ENCODE measurements at places on chromosomes 1 and 21.

DNA sequence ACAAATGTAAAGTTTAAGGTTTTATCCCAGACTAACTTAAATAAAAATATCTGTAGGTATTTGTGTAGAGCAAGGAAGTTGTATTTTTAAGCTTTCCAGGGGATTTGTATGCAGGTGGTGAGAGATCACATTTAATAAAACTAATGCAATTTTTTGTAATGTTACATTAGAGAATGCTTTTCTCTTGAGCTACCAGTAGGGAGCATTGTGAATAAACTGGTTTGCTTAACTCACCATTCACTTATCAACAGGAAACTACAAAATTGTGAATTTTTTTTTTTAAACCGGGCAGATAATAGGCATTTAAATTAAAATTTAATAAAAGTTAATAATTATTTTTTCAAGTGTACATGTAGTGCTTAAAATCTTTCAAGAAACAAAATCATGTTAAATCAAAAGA, 78.6 kb downstream of the IVNS1ABP start:
- no peak for DNase-seq

- no peak for DNase-seq
Observed at GRCh38 chr1:215079456-215079855, 3.1 kb upstream of the KCNK2 start.

GRCh38 chr1:230149751-230150584, 82.9 kb downstream of the GALNT2 start:
- DNase-seq: no peak

DNA sequence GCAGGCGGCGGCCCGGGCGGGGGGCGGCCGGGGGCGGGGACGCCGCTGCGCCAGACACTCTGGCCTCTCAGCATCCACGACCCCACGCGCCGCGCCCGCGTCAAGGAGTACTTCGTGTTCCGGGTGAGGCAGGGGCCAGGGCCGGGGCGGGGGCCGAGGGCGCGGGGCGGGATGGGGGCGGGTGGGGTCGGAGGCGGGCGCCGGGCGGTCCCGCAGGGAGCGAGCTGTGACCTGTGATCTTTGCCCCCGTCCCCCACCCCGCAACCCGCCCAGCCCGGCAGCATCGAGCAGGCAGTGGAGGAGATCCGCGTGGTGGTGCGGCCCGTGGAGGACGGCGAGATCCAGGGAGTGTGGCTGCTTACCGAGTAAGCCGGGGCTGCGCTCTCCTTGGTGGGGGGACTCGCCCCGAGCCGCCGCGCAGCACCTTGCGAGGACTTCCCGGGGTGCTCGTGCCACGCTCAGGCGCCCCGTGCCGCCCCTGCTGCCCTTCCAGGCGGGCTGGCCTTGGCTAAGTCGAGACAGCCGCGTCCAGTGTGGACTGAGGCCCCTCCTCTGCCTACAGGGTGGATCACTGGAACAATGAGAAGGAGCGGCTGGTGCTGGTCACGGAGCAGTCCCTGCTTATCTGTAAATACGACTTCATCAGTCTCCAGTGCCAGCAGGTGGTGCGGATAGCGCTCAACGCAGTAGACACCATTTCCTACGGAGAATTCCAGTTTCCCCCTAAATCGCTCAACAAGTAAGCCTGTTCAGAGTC, 514 bp downstream of the TPRG1L start:
- no peak for DNase-seq

GRCh38 chr1:205680073-205680851, at the start of gene SLC45A3:
Gene SLC45A3 (minus strand): TSS chr1:205680509. CDS start chr1:205664656, 15,853 bp downstream.
- DNase-seq: peak; percentile 8

DNA sequence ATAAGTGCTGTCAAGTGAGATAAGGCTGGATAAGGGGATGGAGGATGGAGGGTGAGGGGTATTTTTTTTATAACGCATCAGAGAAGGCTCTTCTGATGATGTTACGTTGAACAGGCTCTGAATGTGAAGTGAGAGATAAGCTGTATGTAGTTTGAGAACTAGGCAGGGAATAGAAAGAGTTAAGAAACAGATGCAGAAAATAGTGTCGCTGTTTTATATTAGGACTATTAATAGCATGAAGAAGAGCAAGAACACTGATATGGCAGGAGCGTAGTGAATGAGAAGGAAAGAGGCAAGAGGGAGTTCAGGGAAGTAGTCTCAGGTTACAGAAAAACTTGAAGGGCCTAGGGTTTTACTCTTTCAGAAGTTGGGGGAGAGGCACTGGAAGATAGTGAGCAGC, 59.8 kb downstream of the GPR88 start:
- DNase-seq: no peak

DNA sequence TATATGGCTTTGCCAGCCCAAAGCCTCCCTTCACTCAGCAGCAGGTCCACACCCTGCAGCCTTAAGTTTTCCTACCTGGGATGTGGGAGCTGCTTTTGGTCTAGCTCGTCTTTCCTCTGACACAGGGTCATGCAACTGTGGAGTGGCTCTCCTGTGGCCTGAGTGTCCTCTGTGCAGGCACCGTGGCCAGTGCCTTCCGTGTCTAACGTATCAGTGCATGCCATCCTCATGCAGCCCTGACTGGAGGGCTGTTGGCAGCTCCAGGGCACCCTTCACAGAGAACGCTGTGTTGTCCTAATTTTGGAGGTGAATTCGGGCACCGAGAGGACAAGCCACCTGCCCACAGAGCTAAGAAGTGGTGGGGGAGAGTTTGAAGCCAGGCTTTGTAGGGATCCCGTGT, 25.7 kb upstream of the C1orf174 start:
- DNase-seq: no peak

DNA sequence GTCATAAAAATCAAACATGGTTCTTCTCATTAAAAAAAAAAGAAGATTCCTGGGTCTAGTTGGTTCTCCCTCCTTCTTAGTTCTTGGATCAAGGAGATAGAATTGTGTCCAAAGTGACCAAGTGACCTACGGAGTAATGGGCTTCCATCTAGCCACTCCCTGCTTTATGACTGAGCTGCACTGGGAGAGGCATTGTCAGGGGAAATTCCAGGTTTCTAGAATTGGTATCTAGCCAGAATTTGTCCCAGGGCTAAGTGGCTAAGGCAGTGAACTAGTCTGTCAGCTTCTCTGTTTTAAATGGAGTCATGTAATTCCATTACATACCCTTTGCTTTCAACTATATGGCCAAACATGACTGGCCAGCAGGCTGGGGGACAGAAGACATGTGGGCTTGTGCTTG, 40.1 kb upstream of the ERG start:
- no peak for DNase-seq

- no peak for DNase-seq
Observed at GRCh38 chr1:51607681-51608095, 9.2 kb upstream of the OSBPL9 start.

- no peak for DNase-seq
Observed at GRCh38 chr1:201916649-201917249, 28.1 kb downstream of the SHISA4 start.

DNA sequence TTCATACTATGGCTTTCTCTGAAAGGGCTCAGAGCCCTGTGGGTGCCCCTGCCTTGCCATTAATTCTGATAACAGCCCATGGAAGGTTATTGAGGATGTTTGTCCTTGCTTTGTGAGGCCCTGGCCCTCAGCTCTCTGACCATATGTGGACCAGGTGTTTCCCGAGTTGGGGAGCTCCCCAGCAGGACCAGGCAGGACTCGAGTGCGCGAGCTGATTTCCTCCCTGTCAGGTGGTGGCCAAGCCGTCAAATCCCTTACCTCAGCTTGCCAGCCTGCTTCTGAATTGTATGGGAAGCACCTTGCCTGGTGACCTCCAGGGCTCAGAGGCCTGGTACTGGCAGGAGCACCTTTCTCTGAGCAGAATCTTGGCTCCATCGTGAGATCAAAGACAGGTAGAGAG, 17.9 kb upstream of the SDE2 start:
- DNase-seq: no peak

GRCh38 chr1:86068271-86068721, 88.3 kb downstream of the COL24A1 start:
- no peak for DNase-seq

- DNase-seq: no peak
Observed at GRCh38 chr1:22111620-22112019, 31.3 kb downstream of the WNT4 start.

GRCh38 chr1:21255284-21255942, 34.9 kb downstream of the ECE1 start:
- peak; percentile 75 for DNase-seq

- no peak for DNase-seq
Observed at GRCh38 chr1:165637427-165637826, 6.4 kb downstream of the MGST3 start.

DNA sequence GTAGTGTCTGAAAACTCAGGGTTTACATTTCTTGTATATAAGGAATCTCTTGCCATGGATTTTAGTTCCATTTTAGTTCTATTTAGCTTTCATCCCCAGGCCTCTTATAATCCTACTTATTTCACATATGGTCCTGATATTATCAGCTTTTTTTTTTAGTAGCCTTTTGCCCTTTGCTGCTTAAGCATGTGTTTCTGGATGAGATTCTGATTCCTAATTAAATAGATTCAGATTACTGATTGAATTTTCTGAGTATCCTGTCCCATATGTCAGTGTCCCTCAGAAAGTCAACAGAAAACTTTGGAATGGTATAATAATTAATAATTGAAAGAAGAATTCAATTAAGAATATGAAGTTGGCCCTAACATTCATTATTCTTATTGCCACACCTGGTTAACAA, 134.7 kb upstream of the HOOK1 start:
- DNase-seq: no peak

DNA sequence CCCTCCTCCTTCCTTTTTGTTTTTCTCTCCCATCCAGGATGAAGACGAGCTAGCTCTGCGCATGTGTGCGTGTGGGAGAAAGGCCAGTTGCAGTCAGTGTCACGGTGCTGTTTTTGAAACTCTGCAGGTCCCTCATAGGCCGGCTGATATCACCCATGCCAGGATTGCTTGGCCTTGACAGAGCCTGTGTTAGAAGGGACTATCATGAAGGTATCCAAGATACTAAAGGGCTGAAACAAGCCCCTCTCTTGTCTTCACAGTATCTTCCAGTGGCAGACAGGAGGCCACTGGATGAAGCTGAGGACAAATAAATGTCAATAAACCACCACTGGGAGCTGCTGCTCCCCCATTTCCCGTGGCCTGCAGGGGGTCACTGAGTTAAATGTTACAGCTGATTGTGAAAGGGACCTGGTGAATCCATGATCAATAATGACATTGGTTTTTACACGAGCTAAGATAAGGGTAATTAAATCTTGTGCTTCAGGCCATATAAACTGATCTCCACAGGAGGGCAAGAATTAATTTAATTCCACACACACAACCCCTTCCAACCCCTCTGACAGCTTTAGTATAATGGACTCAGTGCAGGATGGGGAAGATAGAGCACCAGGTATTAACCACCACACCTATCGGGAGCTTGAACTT, 64.6 kb upstream of the TARBP1 start:
- DNase-seq: no peak

DNA sequence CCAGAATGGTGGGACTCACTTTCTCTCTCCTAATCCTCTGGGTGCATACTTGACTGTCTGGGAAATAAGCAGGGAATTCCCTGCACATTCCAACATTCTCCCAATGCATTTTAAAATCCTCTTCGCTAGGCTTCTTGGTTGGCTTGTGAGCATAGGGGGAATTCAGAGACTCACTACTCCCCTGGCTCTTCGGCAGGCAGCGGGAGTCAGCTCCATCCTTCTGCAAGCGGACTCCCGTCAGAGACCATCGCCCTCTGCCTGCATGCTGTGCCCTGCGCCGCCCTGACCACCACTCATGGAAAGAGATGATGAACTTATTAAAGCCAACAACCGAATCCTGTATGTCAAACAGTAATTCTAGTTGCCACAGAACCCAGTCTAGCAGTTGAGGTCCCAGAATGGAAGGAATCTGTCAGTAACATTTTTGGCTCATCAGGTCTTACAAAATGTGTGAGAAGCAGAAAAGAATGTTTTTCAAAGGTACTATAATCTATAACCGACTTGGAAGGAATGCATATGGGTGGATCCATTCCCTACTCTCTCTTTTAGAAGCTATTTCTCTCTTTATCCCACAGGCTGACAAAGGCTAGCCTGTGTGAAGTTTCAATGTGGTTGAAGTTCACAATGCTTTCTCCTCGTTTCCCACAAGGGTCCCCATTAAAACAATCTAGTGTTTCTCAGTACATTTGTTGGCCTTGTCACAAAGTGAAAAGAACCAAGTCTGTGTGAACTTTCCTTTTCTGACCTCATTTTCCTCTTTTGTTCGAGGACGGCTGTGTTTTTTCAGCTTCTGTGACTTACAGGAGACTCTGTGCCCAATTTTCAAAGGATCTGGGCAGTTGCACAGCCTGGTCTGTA, 119.1 kb upstream of the ADAR start:
- DNase-seq: no peak

DNA sequence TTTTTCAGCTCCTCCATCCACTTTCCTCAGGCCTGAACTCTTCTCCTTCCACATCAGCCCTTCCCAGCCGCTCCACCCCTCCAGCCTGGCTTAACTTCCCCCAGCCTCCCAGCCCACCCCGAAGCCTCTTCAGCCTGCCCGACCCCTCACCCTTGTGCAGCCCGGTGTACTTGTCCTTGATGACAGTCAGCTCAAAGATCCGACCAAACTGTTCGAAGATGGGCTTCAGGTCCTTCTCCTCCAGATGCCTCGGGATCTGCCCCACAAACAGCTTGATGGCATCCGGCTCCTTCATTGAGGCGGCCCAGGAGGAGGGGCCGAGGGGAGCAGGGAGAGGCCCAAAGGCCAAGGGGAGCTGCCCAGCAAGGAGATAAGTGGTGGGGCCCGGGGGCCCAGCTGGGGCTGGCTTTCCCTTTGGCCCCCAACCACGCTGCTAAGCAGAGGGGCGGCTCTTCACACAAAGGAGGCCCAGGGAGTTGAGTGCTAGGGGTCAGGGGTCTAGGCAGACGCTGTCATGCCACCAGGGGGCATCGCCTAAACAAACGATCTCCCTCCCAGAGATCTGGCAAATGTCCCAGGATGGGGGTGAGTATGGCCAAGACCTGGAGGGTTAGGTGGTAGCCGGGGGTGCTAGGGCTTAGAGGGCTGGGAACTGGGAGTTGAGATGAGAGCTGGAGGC, 738 bp downstream of the CELF3 start:
- DNase-seq: no peak

DNA sequence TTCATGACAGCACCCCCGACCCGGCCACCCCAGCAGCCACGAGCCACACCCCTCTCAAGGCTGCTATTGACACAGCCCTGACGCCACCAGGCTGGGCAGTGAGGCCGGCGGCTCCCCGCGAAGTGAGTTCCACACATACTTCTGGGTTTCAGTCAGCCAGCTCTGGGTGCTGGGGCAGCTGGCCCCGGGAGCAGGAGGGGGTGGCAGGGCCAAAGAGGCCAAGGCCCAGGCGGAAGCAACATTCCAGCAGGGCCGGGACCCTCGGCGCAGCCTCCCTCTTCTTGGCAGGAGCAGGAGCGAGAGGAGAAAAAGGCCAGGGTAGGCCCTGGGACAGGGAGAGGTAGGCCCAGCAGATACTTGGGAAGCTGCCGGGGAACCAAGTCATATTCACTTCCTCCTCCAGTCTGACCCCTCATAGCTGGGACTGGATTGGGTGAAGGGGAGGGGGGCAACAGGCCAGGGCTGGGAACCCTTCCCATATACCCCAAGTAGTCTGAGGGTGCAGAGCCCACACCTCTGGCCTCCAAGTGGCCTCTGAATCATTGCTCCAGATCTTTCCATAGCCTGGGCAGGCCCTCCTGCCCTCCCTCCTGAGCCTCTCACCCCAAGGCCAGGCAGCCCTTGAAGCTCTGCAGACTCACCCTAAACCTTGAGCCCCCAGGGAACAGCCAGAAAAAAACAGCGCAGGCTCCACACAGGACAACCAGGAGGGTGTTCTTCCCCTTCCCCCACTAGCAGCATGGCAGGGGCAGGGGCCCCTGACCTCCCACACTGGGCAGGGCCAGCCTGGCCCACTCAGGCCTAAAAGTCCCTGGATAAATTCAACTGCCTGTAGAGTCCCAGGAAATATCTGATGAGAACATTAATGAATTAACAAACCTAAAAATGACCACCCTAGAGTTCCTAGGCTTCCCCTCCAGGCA, 5.7 kb downstream of the HSPG2 start:
- DNase-seq: no peak

Data from stimulated activated CD8-positive, alpha-beta memory T cell treated with anti-CD3 and anti-CD28 coated beads, Interleukin-15, amount 100 ng/mL, for 1 hour (primary cell).